NCI-H1048 (cell line): ENCODE measurements at places on chromosomes 11 and 22.

DNA sequence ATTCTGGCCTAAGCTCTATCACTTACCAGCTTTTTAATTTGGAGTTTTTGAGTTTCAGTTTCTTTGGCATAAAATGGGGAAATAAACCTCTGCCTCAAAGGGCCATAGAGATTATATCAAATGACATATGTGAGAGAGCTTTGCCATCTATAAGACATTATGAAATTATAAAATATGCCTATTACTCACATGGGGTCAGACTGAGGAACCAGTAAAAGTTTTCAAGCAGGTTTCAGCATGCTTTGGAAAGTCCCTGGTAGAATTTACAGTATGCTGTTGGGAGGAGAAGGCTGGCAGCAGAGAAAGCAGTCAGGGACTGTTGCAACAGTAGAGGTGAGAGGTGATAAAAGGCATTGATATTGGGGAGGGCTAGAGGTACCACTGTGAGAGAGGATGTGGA, 13.6 kb upstream of the MTNR1B start:
- no peak for DNase-seq

DNA sequence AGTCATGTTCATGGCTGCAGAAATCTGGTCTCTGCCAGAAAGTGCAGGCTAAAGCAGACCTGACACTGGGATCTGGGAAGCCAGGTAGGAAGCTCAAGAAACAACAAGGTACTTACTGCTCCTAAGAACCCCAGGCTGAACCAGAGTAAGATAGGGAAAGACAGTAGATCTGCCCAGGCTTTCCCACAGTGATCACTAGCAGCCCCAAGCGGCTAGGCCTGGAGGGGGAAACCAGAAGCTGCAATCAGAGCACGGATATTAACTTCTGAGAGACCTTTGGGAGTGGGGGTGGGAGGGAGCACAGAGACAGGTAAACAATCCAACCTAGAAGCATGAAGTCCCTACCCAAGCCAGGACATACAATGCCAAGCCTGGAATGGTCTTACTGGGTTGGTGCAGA, 135.2 kb upstream of the C11orf58 start:
- no peak for DNase-seq

DNA sequence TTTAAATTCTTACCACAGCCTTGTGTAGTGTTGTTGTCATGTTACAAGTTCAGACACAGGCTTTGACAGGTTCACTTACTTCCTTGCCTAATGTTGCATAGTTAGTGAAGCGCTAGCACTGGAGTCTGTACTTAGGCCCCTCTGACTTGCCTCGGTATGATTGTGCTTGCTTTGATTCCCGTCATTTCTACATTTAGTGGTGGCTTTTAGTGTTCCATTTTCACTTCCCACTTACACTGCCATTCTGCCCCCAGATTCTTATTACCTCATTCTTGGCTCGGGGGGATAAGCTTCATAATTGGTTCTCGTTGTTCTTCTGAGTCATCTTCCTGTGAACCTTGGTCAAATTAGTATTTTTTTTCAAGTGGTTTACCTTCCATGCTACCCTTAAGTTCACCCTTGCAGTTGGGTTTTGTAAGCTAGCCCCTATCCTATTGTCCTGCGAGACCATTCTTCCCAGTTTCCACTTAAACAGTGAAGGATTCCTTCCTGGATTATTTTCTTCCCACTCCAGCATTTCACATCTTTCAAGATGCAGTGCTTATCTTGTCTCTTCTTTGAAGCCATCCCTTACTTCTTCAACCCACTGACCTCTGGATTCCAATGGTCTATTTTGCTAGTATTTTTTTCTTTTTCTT, 68.7 kb downstream of the DDX10 start:
- no peak for DNase-seq

- DNase-seq: no peak
Measured at GRCh38 chr11:130762638-130763037, 153.6 kb downstream of the SNX19 start.

DNA sequence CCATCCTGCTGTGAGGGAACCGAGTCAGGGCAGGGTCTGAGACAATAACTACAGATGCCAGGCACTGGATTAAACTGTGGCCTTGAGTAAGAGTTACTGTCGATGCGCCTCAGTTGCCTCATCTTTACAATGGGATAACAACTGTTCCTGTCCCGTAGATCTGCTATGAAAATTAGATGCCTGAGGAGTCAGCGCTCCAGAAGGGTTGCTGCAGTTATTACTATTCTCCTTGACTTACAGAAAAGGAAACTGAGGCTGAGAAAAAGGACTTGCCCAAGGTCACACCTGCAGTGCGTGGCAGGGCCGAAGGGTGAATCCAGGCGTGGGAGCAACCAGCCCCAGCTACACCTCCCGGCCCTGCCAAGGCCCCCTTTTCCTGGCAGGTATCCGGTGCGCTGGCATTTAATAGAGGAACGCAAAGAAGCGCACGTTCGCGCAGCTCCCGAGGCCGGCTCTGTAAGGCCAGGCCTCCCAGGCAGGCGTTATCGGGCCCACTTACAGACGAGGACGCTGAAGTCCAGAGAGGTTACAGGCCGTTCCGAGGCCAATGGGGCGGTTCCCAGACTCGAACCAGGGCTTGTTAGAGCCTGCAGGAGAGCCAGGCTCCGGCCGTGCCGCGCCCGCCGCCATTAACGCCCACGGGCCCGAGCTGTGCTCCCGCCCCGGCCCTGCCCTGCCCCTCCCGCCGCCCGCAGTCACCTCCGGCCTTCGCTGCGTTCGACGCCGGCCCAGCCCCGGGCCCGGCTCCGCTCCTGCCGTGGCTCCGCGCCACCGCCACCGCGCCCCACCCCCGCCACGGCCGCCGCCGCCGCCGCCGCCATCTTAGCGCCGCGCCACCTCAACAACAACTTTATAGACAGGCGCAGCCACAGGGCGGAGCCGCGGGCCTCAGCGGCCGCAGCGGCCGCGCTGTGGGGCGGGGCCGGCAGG, at the start of gene C11orf68:
C11orf68 (minus strand) TSS at position 852 of the 930 bp plus-strand sequence; CDS start at position 821, 31 bp downstream.
- no peak for DNase-seq

DNA sequence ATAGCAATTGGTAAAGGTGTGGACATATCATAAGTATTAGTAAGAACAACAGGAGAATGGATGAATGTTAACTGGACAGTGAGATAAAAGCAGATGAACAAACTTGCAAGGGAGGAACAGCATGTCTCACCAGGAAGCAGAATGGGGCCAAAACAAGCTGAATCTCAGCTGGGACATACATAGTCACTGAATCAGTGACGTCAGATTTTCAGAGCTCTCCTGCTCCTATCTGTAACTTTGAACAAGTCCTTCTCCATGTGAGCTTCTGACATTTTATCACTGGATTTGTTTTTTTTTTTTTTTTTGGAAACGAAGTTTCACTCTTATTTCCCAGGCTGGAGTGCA, 118.7 kb downstream of the BBOX1 start:
- DNase-seq: no peak

- no peak for DNase-seq
Measured at GRCh38 chr11:92153542-92153941, 71.1 kb upstream of the FAT3 start.

- DNase-seq: no peak
Measured at GRCh38 chr11:38060920-38061319, 1462.9 kb upstream of the RAG2 start.

- no peak for DNase-seq
Measured at GRCh38 chr11:91104237-91104636, 881.4 kb upstream of the CHORDC1 start.

DNA sequence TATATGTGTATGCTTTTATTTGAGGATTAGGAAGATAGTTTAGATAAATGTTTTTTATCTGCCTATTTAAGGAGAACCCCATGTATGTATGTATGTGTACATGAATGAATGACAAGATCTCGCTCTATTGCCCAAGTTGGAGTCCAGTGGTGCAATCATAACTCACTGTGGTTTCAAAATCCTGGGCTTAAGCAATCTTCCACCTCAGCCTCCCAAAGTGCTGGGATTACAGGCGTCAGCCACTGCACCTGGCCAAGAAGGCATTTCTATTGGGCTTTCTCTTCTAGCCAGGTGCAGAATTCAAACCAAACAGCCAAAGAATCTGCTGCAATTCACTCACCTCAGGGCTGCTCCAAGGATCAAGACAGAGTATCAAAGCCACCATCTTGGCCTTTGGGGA, 25.5 kb upstream of the DGKZ start:
- no peak for DNase-seq

DNA sequence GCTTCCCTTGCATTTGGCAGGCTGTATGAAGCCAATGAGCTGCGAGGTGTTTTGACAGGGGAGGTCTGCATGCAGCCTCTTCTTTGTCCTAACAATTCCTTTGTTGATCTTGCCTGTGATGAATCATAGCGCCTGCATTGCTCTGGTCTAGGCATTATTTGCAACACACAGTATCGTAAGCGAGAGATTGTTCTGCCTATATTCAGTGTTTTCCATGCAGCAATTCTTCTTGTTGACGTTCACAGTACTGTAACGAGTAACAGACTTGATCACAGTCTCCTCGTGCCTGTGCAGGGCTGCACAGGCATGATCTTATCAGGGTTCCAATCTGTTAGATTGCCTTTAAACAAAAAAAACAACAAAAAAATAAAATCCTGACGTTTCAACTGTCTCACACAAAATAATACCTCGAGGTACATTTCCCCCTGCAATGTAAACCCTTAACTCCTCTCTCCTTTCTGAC, 13.9 kb upstream of the ADSL start:
- no peak for DNase-seq

- no peak for DNase-seq
Measured at GRCh38 chr11:120024046-120024445, 113.9 kb downstream of the TRIM29 start.

GRCh38 chr11:34525888-34526657, 12.5 kb upstream of the ELF5 start:
- DNase-seq: no peak

GRCh38 chr11:8719211-8719649, 36.6 kb downstream of the RPL27A start:
- DNase-seq: no peak

GRCh38 chr22:24011735-24012068, 598 bp downstream of the CABIN1 start:
- no peak for DNase-seq

DNA sequence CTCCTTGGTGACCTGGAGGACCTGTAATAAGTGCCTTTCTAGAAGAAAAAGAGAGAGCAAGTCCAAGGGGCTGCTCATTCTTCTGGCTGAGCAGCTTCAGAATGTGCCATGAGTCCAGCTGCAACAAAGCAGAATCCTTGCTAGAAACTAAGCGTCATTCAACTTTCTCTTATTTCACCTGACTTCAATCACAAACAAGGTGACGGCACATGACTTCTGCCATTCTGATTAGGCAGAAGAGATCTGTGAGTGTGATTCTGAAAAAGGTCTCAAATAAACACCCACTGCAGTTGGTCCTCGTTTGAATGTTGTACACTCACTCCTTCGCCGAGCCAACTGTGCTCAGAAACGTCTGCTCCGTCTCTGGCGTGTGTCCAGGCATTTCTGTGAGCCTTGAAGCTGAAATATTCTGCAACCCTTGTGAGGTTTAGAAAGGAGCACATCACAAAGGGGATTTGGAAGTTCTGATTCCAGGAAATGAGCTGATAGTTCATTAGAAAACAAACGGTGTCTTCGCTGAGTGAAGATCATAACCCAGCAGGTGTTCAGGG, 623.8 kb upstream of the KIRREL3 start:
- no peak for DNase-seq

DNA sequence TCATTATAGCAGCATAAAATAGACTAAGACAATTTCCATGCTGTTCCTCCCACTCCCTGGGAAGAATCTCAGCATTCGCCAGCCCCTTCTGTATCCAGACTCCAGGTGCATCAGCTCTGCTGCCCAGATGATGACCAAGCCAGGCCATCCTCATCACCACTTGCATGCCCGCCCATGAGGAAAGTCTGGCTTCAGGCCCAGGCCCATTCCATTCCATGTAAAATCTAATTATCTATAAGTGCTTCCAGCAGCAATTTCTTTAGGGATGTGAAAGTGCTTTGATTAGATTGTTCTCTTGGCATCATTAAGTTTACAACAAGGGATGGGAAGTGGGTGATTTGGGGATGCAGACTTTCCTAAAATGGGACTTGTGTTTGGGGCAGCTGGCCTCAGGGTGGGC, 100.3 kb downstream of the INSC start:
- DNase-seq: no peak

DNA sequence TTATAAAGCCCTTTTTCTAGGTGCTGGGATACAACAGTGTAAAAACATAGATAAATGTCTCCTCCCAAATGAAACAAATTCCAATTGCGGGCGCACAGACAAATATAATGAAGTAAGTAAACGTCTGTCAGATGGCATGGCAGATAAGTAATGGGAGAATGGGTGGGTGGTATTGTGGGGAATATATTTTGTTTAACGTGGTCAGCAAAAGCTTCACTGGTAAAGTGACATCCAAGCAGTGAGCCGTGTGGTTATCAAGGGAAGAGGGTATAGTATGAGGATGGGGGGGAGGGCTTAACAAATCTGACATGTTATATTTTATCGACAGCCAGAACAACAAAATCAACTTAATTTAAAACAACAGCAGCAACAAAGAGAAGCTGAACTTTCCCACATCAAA, 1.2 kb downstream of the SVIP start:
- DNase-seq: no peak

GRCh38 chr11:124898263-124898680, 607 bp upstream of the ROBO4 start:
- DNase-seq: no peak
